ENCODE measurements at places on chromosomes 11 and 22.

- no peak for DNase-seq
Observed at GRCh38 chr11:74299015-74299414, 12.4 kb downstream of the P4HA3 start.

DNA sequence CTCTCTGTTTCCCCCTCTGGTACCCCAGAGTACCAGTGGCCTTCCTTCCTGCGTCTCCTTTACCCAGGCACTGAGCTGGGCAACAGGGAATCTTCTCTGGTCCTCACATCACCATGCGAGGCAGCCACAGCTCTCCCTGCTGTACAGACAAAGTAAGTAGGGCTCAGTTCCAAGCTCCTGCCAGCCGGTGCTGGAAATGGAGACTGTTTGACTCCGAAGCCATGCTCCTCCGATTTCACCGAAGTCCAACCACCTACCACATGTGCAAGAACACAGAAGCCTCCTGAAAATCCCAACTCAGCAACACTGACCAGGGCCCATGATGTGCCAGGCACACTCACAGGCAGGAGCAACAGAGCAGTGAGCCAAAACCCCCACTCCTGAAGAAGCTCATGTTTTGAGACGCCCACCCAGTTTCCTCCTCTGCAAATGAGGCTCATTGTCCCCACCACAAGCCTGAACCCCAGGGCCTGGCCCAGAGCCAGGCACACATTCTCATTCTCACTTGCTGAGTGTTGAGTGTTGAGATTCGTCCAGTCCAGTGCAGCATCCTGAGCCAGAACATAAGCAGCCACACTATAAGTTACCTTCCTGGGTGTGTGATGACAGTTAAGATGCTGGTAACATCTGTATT is 156.0 kb downstream of the MPPED1 start:
- no peak for DNase-seq

GRCh38 chr11:14320020-14320419 is 39.0 kb downstream of the RRAS2 start:
- no peak for DNase-seq

GRCh38 chr22:48941033-48941902 is 886.4 kb downstream of the BRD1 start:
- no peak for DNase-seq

DNA sequence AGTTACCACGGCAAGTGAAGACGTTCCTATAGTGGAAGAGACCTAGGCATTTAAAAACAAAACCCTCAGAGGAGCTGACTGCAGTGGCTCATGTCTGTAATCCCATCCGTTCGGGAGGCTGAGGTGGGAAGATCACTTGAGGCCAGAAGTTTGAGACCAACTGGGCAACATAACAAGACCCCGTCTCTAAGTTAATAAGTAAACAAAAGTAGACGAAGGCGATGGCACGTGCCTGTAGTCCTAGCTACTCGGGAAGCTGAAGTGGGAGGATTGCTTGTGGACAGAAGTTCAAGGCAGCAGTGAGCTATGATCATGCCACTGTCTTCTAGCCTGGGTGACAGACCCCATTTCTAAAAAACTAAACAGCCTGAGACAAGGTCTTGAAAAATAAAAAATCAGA is 3.8 kb upstream of the ADSL start:
- DNase-seq: no peak

GRCh38 chr11:2446590-2447252 is 1.9 kb downstream of the KCNQ1 start:
- DNase-seq: no peak

All from T-helper 2 cell (primary cell).